ENCODE measurements at places on chromosomes 11 and 22.
A peak's percentile ranks its signal among the peaks of the same experiment; 100 is the strongest.

- no peak for DNase-seq
Observed at GRCh38 chr11:67364783-67365722, 8.3 kb downstream of the CLCF1 start.

- DNase-seq, result no peak
Observed at GRCh38 chr22:44650806-44651205, 51.2 kb upstream of the PRR5 start.

DNA sequence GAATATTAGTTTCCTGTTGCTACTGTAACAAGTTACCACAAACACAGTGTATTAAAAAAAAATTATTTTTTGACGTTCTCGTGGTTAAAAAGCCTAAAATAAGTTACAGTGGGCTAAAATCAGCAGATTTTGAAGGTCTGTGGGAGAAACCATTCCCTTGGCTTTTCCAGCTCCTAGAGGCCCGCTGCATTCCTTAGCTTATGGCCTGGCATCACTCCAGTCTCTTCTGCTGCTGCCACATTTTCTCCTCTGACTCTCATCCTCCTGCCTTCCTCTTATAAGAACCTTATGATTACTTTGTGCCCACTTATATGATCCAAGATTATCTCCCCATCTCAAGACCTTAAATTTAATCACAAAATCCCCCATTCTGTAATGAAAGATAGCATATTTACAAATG, 392.7 kb downstream of the GUCY1A2 start:
- DNase-seq, result no peak

- DNase-seq, result no peak
Observed at GRCh38 chr11:78791964-78792363, 217.3 kb upstream of the NARS2 start.

DNA sequence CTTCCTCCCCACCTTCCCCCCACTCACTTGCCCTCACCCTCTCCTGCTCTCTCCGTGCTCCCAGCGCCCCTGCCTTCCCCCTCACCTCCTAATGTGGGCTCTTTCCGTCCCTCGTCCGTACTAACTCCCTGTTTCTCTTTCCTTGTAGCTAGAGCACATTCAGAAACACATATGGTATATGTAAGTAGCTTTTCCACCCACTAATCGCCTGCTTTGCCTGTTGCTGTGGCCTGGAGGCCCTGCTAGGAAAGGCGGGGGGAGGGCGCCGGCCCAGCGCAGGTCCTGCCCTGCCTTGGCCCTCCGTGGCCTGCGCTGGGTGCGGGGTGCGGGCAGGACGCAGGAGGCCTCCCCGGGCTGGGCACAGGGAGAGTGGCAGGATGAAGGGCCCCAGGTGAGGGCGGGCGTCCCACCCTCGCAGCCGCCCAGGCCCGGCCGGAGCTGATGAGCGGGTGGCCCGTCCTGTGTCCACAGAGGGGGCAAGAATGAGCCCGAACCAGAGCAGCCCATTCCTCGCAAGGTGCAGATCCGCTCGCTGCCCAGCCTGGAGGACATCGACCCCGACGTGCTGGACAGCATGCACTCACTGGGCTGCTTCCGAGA, 41.7 kb downstream of the MOB2 start:
- no peak for DNase-seq

DNA sequence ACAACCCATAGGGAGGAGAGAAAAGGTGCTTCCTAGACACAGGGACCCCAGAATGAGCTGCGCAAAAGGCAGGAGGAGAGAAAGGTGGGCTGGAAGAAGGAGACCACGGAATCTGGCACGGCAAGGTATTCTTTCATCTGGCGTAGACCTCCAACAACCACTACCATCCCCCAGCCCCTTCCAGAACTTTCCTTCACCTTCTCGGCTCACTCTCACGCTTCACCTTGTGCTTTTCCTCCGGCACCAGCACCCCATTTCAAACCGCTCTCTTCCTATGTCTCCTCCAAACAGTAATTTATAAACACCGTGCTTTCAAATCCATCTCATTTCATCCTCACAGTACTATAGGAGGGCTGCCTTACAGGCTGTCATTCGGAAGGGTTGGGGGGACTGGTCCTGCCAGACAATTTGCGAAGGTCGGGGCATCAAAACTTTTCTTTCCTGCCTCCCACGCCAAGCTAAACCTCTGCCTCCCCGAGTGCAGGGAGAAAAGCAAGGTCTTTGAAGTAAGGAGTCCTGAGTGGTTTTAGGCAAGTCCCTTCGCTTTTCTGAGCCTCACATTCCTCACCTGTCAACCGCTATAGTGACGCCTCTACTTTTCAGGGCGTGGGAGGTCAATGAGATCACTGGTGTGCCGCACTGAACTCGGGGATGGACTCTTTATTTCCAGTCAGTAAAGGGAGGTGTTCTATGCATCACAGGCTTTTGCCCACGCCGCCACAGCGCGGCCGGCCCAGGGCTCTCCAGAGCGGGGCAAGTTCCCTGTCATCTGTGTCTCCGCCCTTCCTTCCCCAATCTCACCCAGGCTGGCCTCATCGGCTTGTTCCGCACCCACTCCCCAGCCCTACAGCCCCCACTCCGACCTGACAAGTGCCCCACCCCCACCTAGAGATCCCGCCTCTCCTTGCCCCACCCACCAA, 800 bp downstream of the KCTD21 start:
- DNase-seq, result no peak

DNA sequence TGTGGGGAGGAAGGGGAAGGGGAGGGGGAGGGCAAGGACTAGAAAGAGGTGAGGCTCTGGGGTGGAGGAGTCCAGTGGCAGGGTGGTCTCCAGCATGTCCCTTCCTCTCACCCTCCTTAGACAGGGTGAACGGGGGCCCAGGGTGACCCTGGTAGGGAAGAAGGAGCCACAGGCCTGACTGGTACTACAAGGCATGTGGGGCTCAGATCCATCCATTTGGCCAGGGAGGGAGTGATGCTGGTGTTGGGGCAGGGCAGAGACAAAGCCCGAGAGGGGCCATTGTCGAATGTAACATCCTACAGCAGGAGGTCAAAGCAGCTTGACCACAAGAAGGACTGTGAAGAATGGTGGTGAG, 69.0 kb upstream of the SHISAL1 start:
- no peak for DNase-seq

- no peak for DNase-seq
Observed at GRCh38 chr11:6204706-6205105, 651 bp upstream of the C11orf42 start.

- no peak for DNase-seq
Observed at GRCh38 chr11:103978616-103979595, 57.5 kb upstream of the DDI1 start.

- peak; percentile 87 for DNase-seq
Observed at GRCh38 chr22:29767171-29768051, at the start of gene UQCR10. TSS of gene UQCR10 (plus strand) at chr22:29767369. CDS start at chr22:29767399, 30 bp downstream.

DNA sequence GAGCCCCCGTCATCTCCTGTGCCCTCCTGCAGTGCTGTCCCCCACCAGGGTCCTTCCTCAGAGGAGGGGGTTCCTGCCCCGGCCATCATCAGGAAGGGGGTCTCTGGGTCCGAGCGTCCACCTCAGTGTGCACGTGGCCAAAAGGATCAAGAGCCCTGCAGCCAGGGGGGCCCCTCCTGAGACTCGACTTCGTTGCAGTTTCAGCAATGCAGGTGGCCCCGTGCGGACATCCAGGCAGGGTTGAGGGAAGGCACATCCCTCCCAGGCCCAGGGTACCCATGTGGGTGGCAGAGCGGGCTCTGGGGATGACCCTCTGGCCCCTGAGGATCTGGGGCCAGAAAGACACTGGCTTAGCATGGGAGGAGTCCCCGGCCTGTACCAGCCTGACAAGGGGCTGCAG, 41.3 kb downstream of the LRP5 start:
- DNase-seq, result no peak

- DNase-seq, result no peak
Observed at GRCh38 chr22:42683578-42684283, 34.5 kb upstream of the CYB5R3 start.
